ENCODE measurements at places on chromosomes 11 and 22.

- DNase-seq = no peak
Observed at GRCh38 chr11:6611092-6611962, 689 bp downstream of the TAF10 start.

DNA sequence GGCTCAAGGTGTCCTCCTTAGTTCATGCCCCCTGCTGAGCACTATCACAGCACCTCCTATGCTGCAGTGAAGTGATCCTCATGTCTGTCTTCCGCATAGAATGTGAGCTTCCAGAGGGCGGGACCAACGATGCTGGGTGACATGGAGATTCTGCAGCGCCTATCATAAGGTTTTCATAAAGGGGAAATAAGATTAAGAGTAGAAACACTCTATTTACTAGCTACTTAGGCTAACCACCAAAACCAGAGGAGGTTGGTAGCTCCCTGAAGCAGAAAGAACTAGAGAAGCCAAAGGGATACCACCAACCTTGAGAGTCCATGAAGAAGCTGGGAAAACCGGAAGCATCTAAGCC lies 39.3 kb upstream of the POU2AF1 start:
- no peak for DNase-seq

DNA sequence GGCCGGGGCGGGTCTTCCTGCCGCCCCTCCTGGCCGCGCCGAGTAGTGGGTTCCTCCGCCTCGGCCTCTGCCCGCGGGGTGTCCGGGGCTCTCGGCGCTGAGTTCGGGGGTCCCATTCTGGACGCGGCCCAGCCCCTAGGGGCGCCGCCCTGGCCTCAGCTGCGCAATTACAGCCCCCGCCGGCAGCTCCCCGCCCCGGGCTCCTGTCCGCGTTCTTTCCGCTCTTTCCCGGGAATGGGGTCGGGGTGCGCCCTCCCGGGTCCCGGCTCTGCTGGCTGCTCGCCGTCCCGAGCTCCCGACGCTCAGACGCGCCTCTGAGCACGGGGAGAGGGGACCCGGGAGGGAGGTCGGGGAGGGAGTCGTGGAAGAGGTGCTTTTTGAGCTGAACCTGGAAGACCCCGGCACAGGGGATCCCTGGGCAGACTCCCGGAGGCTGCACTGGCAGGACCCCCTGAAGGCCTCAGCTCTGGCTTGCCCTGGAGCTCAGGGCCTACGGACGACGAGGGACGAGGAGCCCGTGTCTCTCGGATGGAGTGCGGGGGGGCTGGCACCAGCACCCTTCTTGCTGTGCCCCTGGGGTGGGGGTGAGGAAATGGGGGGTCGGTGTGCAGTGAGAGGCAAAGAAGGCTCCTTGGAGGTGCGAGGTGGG lies 558 bp downstream of the TSPAN4 start:
- no peak for DNase-seq

- no peak for DNase-seq
Observed at GRCh38 chr11:101987370-101987769, 59.9 kb upstream of the CFAP300 start.

GRCh38 chr11:128627666-128628324 lies 40.4 kb upstream of the ETS1 start:
- DNase-seq = peak; percentile 36

- DNase-seq = no peak
Observed at GRCh38 chr11:93221539-93221938, 23.7 kb upstream of the SLC36A4 start.

- no peak for DNase-seq
Observed at GRCh38 chr22:50118557-50119168, 28.9 kb downstream of the MOV10L1 start.

GRCh38 chr22:17945888-17946648 lies 78.3 kb downstream of the MICAL3 start:
- DNase-seq = no peak

- DNase-seq = peak; percentile 1
Observed at GRCh38 chr11:108994887-108995286, 330.0 kb downstream of the DDX10 start.

DNA sequence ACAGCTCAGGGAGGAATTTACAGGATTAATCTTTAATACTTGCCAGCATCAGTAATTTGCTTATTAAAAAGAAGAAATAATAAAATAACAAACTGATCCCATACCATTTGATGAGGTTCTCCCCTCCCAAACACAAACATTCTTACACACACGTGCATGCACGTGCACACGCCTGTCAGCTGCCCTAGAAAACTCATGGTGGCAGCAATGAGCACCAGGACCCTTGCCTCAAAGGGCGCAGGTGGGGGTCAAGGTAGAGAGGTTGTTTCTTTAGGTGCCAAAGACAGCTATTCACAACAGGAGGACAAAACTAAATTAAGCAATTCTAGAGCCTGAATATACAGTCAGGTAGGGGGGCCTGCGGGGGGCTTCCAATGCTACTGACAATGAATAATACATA lies 219.3 kb downstream of the BUD13 start:
- DNase-seq = no peak

- DNase-seq = no peak
Observed at GRCh38 chr11:64071849-64072248, 36.1 kb downstream of the FLRT1 start.

- DNase-seq = no peak
Observed at GRCh38 chr11:33630936-33631748, 69.5 kb downstream of the C11orf91 start.

- DNase-seq = peak; percentile 56
Observed at GRCh38 chr11:2940147-2940920, 11.1 kb upstream of the PHLDA2 start.

GRCh38 chr11:13923716-13924650 lies 38.5 kb upstream of the SPON1 start:
- DNase-seq = no peak

- no peak for DNase-seq
Observed at GRCh38 chr11:95469258-95469657, 238.3 kb upstream of the SESN3 start.

DNA sequence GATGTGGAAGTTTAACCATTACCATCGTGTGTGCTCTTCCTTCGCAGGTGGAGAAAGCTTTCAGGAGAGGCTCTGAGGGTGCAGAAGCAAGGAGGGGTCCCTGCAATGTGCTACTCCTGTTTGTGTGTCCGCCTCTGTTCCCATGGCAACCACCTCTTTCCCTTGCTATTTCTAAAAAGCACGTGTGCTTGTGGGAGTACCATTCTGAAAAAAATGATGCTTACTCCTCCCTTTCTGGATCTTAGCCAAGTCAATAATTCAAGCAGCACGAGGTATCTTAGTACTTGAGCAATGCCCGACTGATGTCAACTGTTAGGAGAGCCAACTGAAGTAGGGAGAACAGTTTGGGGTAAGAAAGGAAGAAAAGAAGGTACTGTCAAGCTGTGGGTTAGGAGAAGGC lies 628.7 kb downstream of the NTM start:
- no peak for DNase-seq

DNA sequence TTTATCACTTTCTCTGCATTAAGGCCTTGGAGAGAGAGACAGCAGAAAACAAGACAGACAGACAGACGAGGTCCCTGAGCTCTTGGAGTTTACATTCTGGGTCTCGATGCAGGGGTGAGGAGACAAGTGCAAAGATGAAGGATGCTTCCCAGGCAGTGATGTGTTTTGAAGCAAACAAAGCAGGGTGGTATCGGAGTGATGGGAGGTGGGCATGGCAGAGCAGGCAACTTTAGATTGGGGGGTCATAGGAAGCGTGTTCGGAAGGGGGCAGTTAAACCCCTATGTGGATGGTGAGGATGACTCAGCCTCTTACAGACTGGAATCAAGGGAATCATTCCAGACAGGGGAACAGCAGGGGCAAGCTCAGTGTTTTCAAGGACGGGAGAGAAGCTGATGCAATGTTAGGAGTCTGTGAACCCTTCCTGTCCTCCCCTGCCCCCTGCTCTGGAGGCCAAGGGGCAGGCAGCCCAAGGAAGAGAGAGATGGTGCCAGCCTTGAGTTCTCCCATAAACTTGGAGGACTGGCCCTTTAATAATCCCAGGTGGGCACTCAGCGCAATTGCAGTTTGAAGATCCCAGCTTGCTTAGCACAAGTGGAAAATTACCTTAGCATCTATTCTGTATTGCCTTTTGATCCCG lies 180.2 kb downstream of the CHST1 start:
- no peak for DNase-seq

DNA sequence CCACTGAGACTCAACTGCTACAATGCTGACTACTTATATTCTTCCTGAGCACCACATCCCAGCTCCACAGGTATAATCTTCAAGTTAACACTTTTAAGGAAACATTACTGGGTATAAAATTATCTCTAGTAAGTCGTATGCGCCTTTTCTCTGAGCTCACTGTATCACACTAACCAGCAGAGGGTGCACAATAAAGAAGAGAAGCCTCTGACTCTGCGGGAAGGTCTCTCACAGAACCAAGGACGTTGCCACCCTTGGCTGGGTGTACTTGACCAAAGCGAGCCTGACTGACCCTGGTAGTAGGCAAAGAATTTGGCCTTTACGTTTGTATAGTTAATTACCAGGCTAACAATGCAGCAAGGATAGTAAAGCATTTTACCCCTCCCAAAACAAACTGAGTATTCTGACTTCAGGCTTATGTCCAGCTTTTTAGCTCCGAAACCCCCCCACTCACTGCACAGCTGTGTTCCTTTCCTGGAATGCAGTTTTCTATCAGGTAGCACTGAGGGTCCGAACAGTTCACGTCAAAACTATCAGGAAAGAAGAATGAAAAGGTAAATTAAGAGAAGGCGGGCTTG lies at the start of gene BTBD18:
Gene BTBD18 (minus strand): TSS at position 144 of the 578 bp plus-strand sequence. CDS start 631 bp downstream, outside the sequence.
- DNase-seq = peak; percentile 21

DNA sequence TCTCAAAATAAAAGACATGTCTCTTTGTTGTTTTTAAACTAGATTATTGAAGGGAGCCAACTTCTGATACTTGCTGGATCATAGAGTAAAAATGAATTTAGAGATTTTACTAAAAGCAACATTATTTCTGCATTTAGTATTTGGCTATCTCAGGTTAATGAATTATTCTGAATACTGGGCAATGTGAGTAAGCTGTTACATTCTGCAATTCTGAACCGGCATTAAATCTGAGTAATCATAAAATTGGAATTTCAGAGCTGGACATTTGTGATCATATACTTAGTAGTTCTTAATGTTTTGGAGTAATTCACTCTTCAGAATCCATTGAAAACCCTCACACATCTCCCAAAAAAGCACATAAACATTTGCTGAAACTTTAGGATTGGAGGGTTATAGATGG lies 11.5 kb downstream of the POLD3 start:
- DNase-seq = no peak

DNA sequence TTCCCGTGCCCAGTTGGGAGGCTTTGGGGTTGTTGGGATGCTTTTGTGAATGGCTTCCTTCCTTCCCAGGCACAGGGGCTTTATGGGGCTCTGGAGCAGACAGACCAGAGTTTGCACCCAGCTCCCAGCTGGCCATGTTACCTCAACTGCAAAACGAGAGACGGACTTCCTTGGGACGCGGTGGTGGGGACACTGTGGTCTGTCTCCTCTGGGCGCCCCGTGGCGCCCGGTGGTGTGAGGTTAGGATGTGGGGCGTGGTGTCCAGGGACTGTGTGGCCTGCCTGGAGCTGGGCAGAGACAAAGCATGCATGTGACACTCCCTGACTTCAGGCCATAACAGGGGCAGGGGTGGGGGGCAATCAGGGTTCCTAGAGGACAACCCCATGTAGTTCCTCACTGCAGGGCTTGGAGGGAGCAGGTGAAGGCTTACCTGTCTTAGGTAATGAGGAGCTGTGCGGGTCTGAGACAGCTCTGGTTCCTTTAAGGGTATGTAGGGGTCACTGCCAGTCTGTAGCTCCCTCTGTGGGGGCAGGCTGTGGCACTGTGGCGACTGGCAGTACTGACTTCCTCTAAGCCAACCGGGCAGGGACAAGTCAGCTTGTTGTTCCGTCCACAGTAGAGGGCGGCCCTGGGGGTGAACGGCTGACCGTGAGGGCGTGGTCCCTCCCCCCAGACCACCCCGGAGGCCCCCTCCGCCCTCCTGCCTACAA lies 14.4 kb downstream of the KCNQ1 start:
- DNase-seq = no peak

- DNase-seq = no peak
Observed at GRCh38 chr11:68293708-68294107, 18.7 kb upstream of the LRP5 start.

- DNase-seq = no peak
Observed at GRCh38 chr11:68546555-68546954, 86.0 kb downstream of the PPP6R3 start.

GRCh38 chr11:124900464-124900863 lies 2.8 kb upstream of the ROBO4 start:
- DNase-seq = no peak

Measured in CD4-positive, alpha-beta T cell treated with Interferon alpha-2 for 1 hour (primary cell).